ENCODE measurements at places on chromosomes 12 and 14. TPM values are rescaled to one million over a fixed set of nuclear protein-coding genes. Genes with fewer than 3 reads are reported as not detected.

DNA sequence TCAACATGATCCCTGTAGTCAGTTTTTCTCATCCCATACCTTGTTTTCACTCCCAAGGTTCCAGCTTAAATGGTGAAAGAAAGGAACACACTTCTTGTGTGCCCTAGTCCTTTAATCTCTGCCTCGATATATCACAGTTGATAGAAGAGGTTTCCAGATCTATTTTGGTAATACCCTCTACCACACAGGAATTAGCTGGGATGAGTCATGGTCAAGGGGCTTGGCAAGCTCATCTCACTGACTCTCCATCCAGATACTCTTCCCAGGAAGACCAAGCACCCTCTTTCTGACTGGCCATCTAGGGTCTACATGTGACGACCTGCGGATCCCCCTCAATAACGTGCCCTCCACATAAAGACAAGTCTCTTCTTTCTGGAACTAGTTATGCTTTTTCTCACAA lies 277.9 kb downstream of the ITPR2 start:
- DNase-seq, result no peak

DNA sequence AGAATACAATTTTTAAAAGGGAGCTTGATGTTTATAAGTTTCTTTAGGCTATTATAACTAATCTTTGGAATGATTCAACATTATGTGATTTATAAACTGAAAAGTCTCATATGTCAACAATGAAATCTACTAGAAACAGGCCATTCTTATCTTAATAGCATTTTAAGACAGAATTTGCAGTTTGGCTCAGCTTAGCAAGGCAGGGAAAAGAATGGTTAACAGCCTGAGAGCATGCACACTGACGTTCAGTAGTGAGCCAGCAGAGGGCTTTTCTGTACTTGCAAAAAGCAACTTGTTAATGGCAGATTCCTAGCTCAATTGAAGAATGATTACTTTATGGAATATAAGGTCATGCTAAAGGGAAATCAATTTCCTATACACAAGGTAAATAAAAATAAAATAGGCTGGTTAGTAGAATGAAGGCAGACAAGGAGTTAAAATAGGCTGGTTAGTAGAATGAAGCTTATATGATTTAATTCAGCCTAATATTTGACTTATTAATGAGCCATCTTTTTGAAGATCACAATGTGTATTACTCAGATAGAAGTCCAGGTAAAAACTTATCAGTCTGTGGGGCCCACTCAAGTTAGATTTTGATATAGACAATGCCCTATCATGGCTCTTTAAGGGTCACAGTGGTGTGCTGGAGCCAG lies 95.9 kb downstream of the OTOGL start:
- no peak for DNase-seq

The DPY19L2 gene
- 0.22 TPM for total RNA-seq

The ABCC9 gene
- not detected for total RNA-seq

- no peak for DNase-seq
Measured at GRCh38 chr12:109130297-109131153, 14.1 kb downstream of the ACACB start.

DNA sequence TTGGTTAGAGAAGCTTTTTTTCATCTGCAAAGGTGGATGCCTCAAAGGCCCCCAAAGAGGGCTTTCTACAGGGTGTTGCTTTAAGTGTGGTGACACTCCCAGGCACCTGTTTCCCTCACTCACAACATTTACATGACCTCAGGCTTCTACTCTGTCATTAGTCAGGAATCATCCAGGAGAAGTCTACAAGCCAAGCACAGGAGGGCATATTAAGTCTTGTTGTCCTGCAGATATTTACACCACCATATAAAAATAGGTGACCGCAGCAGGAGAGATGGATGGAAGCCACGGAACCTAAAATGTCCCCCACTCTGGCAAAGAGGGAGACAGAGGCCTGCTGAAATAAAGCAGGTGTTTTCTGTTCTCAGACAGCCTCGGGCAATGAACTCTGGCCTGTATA lies 7.5 kb upstream of the DPF3 start:
- no peak for DNase-seq

All from activated T-helper 1 cell treated with anti-CD3 and anti-CD28 coated beads, Interleukin-12 subunit alpha, Interleukin-12 subunit beta, Interleukin-2, Interleukin-4 antibody, amounts not matched to agents 30 ng/mL and 10 ng/mL and 1 ng/mL, durations not matched to agents 14 hours and 24 hours and 36 hours (primary cell).